ENCODE measurements at places on chromosomes 7 and 10. TPM values are rescaled to one million over a fixed set of nuclear protein-coding genes. Genes with fewer than 3 reads are reported as not detected.

DNA sequence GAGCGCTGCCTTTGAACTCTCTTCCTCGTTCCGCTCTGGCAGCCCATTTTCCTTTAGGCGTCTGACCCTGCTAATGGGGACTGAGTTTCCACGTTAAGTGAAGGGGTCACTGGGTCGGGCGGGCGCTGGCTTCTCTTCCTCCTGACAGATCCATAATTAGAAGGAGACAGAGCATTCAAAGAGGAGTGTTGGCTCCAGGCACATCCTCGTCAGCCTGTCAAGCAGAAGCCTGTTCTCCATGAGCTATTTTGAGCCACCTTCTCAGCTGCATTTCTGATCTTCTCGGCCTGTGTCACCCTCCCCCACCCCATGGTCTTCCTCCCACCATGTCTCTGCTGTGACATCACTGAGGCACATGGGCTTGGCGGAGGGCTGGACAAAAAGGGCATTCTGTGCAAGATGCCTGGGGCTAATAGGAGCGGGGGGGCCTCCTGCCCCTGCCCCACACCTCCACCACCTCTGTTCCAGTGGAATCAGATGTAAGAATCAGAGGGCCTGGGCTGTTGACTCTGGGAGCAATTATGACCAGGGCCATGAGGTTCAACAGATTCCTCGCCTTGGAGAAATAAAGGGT is 248.1 kb downstream of the PLXNA4 start:
- no peak overlapping the region for H3K27ac ChIP-seq
- no peak overlapping the region for H3K4me3 ChIP-seq
- DNase-seq: no peak
- H3K27me3 ChIP-seq: peaks cover 14% of the 10 kb centered on the region
- peaks cover 6% of the 10 kb centered on the region for H3K4me1 ChIP-seq

Gene CYP2C8
- polyA plus RNA-seq: 0.42 TPM

Gene C10orf62
- not detected for polyA plus RNA-seq

Gene HOGA1
- 1.0 TPM for polyA plus RNA-seq

DNA sequence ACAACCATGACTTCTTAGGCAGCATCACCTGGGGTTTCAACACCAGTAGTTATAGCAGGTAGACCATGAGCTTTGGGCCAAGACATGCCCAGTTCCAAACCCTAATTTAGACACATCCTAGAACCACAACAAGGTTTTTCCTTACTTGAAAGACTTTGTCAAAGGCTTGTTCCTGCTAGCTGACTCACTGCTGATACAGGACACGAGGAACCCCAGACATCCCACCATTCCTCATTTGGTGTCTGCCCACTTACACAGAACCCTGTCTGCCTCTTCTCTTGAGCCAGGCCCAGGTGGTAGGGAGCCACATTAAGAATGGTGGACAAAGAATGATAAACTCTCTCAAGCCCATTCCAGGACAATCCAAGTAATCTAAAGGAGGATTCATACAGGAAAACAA is 109.0 kb downstream of the CCDC71L start:
- H3K27ac ChIP-seq: no peak overlapping the region
- no peak overlapping the region for H3K4me3 ChIP-seq
- no peaks in the 10 kb centered on the region for H3K4me1 ChIP-seq
- no peaks in the 10 kb centered on the region for H3K27me3 ChIP-seq
- H3K36me3 ChIP-seq: no peaks in the 10 kb centered on the region

- DNase-seq: no peak
- H3K36me3 ChIP-seq: no peaks in the 10 kb centered on the region
- peaks cover 2% of the 10 kb centered on the region for H3K27me3 ChIP-seq
These were observed 70.1 kb downstream of the PCGF5 start for GRCh38 chr10:91290607-91291006.

Gene DRGX
- not detected for polyA plus RNA-seq

Gene SLC26A4
- 0.44 TPM for polyA plus RNA-seq

Gene SLC26A5
- polyA plus RNA-seq: 0.31 TPM
